NCI-H82 (cell line): ENCODE measurements at places on chromosomes 1 and 21.

DNA sequence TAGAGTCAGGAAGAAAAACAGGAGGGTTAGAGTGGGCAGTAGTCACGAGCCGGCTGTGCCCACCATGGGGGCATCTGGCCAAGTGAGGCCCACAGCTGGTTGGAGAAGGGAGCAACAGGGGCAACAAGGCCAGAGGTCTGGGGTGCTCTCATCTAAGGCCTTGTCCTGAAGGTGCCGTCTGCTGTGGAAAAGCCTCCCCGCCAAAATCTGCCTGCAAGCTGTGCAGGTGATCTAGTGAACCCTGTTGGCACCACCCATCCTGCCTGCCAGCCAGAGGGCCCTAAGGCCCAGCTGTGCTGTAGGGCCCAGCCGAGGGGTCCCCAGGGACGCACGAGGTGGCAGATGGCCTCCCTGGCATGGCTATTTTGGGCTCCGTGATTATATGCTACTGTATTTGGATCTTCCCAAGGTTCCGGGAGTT, 51.3 kb downstream of the LGR6 start:
- DNase-seq, result no peak

DNA sequence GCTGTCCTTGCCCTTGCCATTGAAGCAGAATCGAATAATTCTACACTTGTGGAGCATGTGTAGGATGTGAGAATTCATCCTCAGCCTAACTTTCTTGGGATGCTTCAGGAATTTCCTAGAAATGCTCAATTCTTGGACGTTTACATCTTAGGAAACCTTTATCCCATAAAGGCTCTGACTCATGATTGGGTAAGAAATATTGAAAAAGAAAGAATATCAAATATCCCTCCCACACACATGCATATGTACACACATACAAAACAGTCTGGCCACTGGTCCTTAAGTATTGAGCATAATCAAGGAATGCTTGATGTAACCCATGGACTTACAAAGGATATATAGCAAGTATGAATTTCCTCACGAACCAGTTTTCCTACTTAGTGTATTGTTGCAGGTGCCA, 83.9 kb upstream of the IPO9 start:
- DNase-seq, result no peak

- peak; percentile 61 for DNase-seq
Observed at GRCh38 chr1:45488666-45489377, 2.1 kb downstream of the TESK2 start.

- no peak for DNase-seq
Observed at GRCh38 chr21:32411350-32412161, 950 bp upstream of the EVA1C start.

DNA sequence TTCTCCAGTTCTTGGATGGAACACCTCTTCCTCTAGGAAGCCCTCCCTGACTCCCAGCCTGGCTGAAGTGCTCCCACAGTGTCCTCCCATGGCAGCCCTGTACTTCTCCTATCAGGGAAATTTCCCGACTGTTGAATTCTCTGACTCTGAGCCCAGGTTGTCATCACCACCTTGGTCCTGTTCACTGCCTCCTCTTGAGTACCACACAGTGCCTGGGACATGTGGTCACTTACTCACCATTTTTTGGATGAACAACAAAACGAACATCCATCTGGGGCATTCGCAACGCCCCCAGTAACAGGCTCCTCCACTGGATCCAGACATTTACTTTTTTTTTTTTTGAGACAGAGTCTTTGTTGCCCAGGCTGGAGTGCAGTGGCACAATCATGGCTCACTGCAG, 37.4 kb downstream of the CHD5 start:
- no peak for DNase-seq

GRCh38 chr1:11691302-11691914, at the start of gene DRAXIN:
Gene DRAXIN, plus strand, starts transcription at chr1:11691710. Its CDS starts 14,549 bp downstream, at chr1:11706259.
- DNase-seq, result peak; percentile 79

- no peak for DNase-seq
Observed at GRCh38 chr1:87042111-87042811, 127.8 kb downstream of the HS2ST1 start.

GRCh38 chr1:238177960-238178645, 287.4 kb upstream of the ZP4 start:
- no peak for DNase-seq

DNA sequence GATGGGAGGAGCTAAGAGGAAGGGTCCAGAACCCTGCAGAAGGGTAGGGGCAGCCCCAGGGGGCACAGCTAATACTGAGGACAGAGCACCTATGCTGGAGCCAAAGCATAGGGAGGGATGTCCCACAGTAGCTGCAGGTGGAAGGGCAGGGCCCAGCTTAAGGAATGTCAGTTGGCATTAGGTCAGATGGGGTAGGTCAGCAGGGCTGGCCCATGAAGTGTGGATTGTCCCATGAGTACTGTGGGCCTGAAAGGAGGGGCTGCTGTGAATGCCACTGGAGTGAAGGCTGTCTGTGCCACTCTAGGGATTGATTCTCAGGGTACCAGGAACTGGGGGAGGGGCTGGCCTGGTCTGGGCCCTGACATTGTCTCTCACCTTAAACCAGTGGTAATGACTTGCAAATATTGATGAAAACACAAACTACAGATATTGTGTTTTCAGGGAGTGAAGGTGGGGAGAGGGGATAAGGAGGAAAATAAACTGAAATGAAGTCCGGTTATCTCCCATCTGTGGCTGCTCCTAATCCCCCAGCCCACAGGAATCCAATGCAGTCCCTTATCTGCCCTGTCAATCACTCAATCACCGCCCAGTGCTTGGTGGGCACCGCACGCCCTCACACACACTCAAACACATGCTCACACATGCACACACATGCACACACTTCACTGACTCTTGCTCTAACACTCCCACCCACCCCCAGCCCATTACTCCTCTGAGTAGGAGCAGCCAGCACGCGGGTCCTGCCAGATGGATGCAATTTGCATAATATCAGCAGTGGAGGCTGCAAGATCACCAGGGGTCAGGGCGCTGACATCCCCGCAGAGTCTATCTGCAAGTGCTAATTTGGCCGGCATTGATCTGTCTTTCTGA, 27.8 kb downstream of the DMAP1 start:
- DNase-seq, result peak; percentile 79

DNA sequence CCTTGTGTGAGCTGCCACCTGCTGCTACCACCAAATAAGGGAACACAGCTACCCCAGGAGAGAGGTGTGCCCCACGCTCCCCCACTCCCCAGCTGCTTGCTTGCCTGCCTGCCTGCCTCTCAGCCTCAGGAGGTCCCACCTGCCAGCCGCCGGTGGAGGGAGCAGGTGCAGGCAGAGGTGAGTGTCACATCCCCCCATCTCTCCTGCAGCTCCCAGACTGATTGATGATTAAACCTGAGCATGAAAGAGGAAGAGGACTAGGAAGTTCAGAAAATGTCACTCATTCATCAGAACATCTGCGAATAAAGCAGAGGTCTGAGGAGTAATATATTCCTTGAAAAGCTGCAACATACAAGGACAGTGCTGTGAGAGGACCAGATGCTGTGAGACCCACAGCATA, 58.6 kb upstream of the HIVEP3 start:
- peak; percentile 45 for DNase-seq
